ENCODE measurements at places on chromosomes 3 and 15.

GRCh38 chr15:68278345-68278594, 725 bp downstream of the FEM1B start:
- DNase-seq, result no peak

- no peak for DNase-seq
These were observed 36.6 kb upstream of the SLC9A9 start for GRCh38 chr3:143884861-143885260.

DNA sequence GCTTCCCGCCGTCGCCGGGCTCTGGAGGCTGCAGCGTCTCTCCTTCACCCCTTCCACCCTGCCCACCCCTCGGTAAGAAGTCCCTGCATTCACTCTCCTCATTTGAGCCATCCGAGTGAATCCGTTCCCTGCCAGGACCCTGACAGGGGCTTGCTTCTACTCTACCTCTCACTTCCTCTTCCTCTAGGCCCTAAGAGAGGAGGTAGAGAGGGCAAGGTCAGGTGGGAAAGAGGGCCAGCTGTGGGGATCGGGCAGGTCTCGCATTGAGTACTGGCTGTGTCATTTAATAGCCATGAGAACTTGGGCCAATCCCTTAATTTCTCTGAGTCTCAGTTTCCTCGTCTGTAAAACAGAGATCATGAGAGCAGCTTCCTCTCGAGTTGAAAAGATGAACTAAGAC, 283.6 kb downstream of the UACA start:
- DNase-seq, result no peak

DNA sequence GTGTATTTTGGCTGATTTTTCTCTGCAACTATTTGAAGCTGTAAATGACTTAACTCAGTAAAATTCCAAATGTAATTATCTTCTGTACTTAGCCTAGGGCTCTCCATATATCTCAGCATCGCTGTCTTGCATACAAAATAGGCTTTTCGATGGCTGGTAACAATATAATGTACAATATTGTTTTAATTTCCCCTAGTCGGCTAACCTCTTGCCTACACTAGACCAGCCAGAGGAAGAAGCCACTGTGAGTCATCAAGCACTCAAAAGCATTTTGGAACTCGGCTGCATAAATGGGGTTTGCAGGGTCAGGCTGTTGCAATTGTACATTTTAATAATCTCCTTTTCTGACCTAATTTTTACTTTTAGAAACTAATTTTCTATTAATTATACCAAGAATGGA, 583.8 kb downstream of the FOXP1 start:
- DNase-seq, result peak; percentile 87

- DNase-seq, result peak; percentile 56
These were observed 6.1 kb upstream of the EIF2B5 start for GRCh38 chr3:184129012-184129411.

DNA sequence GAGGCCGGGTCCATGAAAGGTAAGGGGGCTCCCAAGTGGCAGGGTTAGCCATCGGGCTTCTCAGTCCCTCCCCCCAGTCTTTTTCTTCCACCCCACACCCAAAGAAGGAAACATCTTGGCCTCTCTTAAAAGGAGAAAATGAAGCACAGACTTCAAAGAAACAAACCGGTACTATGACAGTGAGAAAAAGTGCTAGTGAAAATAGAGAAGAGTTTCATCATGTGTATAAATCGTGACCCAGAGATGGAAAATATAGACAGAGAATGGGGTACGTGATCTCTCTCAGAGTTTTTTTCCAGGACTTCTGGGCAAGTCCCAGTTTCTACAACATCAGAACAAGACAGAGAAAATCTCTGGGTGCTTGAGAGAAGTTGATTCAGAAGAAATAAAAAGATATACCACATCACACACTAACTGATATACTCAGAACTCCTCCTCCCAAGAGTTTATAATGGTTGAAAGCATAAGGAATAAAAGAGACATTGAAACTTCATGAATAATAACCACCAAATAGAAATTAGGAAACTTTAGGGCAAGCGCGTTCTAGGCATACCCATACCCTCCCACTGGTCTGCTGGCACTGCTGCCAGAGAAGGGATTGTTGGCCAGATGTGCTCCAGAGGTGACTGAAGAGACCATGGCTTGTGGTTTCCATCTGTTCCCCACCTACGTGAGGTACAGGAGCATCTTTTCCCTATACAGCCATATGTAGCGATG, 318.9 kb upstream of the CHRM5 start:
- DNase-seq, result no peak
